ENCODE measurements at places on chromosomes 12 and 14.

DNA sequence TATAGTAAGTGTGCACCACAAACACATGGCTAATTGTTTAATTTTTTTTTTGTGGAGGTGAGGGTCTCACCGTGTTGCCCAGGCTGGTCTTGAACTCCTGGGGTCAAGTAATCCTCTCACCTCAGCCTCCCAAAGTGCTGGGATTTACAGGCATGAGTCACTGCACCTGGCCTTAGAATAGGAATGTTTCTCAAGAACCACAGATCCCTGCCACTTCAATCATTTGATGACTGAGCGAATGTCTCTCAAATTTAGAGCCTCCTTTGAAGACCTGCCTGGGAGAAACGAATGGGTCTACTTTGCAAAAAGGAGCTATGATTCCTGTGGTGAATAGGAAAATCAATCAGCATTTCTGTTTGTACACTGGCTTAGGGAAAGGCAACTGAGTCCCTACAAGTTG, 33.5 kb upstream of the CHST11 start:
- DNase-seq, result no peak

DNA sequence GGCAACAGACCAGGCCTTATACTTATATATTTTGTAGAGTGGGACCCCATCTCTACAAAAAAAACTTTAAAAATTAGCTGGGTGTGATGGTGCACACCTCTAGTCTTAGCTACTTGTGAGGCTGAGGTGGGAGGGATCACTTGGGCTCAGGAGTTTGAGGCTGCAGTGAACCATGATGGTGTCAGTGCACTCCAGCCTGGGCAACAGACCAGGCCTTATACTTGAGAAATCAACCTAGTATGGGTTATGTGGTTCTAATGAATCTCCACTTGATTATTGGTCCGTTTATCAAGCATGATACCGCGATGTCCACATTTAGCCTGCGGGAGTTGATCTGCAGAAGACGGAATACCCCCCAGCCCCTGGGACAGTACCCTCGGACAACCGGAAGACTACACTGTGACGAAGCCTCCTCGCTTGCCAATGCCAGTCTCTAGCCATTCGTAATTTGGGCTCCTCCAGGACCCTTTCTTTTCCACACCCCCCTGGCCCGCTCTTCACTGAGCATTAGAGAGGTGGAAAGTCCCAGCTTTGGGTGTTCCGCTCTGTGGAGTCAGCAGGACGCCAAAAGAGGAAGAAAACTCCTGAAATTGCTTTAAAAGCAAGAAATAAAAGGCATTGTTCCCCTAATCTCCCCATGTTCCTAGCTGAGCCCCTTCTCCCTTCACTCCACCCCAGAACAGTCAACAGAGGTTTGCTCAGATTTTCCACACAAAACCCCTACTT, 19.4 kb downstream of the LTBP2 start:
- no peak for DNase-seq

- no peak for DNase-seq
Measured at GRCh38 chr12:7016958-7017571, 1.2 kb downstream of the LPCAT3 start.

DNA sequence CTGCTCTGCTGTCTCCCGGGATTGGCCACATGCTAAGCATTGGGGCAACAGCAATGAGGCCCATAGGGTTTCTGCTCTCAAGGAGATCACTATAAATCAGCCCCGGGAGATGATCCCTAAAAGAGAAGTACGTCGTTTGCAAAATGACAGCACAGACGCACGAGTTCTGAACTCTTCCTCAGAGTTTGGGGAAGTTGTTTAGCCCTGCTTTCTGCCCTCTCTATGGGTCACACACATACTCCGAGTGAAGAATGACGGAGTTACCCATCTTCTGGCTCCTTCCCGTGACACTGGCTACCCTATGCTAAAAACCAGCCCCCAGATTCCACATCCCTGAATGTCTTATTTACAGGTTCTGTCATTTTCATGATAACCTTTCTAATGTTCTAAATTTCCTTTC, 258.0 kb upstream of the PLEKHG7 start:
- no peak for DNase-seq

- no peak for DNase-seq
Measured at GRCh38 chr14:31244626-31245025, 37.0 kb upstream of the HECTD1 start.

GRCh38 chr14:89900802-89901201, 53.7 kb downstream of the EFCAB11 start:
- DNase-seq, result no peak

DNA sequence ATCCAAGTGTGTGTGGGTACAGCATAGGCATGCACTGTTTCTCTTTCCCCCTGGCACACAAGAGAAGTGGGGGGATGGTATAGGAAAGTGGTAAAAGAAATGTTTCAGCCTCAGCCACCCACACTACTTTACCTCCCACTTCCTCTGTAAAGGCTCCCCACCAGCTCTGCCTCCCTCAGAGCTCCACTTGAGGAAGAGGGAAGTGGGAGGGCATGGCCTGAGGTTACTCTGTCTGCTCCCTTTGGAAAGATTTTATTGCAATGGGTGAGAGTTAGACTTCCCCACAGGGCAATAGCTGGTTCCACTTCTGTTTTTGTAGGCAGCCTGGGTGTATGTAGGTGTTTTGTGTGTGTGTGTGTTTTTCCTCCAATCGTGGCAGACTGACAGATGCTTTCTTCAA, 145.3 kb downstream of the SSPN start:
- DNase-seq, result no peak

GRCh38 chr12:8032242-8033152, at the start of gene FOXJ2:
FOXJ2 (plus strand) TSS chr12:8032716; CDS start chr12:8039833, 7,117 bp downstream.
- peak; percentile 5 for DNase-seq

DNA sequence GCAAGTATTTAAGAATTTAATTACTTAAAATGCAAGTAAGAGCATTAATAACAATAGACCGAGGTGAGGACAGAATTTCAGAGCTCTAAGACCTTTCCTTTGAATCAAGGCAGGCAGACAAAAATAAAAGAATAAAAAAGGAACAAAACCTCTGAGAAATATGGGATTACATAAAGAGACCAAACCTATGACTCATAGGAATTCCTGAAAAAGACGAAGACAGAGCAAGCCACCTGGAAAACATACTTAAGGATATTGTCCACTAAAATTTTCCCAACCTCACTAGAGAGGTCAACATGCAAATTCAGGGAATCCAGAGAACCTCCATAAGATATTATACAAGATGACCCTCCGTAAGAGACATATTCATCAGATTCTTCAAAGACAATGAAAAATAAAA, 325.1 kb downstream of the AEBP2 start:
- peak; percentile 8 for DNase-seq

GRCh38 chr14:104395276-104395675, 184.3 kb upstream of the C14orf180 start:
- DNase-seq, result no peak

- DNase-seq, result peak; percentile 60
Measured at GRCh38 chr12:110896559-110896958, 23.8 kb downstream of the MYL2 start.

GRCh38 chr12:12166751-12167150, 96.0 kb downstream of the BCL2L14 start:
- DNase-seq, result no peak

DNA sequence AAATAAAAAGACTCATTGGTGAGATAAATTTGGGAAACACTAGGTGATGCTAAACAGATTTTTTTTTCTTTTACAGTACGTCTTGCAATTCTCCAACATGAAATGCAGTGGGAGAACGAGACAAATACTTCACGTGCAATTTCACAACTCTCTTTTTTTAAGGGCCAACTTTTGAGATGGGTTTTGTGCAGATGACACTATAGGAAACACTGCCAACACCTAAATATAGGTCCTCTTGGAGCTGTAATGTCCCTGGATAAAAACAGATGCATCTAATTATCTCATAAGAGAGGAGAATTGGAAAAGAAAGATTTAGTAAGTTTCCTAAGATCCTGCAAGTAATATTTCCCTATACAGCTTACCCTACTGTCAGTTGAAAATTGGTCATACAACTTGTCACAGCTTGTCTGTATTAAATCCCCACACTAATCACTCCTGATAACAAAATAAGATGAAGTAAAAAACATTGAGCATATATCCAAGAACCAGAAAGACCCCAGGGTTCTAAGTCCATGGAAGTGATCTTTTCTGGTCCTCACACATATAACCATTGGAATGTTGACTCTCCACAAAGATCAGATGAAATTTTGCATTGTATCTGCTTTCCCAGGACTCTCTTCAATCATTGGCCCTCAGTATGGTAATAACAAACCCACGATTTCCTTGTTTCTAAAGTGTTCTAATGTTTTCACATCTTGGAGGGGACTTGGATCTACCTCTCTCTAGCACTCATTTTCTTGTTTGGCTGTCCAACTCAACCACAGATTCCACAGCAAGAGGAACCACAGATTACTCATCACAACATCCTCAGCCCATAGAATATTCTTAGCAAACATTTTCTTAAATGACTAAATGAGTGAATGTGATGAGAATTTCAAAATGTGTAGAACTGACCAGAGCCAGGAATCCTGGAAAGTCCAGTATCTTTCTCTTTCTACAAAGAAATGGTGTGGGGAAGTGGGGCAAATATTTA, 769.4 kb upstream of the USP15 start:
- DNase-seq, result peak; percentile 27

DNA sequence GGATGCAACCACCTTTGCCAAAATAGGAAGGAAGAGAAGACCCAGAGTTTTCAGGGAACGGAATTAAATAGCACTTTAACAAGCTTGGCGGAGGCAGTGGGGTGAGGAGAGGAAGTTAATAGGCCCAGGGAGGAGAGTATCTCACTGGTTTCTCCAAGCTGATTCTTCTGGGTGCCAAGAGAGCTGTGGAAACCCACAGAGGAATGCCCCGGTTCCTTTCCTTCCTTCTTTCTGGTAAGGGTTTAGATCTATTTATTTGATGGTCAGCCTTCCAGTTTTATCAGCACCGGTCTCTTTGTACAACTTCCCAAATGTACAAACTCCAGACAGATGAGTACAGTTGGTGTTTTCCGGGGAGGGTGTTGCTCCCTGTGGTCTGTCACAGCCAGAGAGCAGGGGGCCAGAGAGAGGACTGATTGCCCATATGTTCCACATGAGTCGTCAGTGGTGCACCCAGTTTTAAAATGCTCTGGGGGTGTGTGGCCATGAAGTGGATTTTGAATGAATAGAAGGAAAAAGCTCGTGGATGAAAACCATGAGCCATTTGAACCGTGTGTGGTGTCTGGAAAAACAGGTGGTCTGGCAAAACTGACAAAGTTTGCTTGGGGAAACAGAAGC, 26.6 kb downstream of the PRKCH start:
- no peak for DNase-seq

- no peak for DNase-seq
Measured at GRCh38 chr14:73168274-73168673, 32.0 kb downstream of the PSEN1 start.

DNA sequence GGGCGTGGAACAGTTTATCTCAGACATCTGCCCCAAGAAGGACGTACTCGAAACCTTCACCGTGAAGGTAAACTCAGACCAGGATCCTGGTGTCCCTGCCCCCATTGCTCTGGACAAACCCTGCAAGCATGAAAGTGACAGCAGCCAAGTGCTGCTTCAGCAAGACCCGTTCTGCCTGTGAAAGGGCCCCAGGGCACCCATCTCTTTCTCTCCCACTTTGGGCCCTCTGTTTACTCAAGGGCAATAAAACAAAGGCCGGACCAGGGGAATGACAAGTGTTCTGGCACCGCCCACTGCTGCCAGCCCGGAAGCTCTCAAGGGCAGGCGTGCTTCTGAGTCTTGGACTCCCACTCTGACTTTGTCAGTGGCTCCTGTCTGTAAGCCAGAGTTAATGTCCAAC, 35.3 kb downstream of the CD9 start:
- no peak for DNase-seq

GRCh38 chr12:126952096-126953007, 1314.6 kb upstream of the TMEM132C start:
- DNase-seq, result no peak

DNA sequence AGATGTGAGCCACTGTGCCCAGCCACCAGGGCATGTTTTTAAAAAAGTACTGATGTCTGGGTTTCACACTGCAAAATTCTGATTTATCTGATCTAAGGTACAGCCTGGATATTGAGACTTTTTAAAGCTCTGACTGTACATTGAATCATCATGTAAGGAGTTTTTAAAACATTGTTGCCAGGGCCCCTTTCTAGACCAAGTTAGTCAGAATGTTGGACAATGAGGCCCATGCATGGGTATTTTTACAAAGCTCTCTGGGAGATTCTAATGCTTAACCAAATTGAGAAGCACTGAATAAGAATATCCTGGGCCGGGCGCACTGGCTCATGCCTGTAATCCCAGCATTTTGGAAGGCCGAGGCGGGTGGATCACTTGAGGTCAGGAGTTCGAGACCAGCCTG, 16.7 kb downstream of the TMEM19 start:
- DNase-seq, result no peak

- peak; percentile 65 for DNase-seq
Measured at GRCh38 chr12:94074980-94075629, 73.3 kb upstream of the PLXNC1 start.

DNA sequence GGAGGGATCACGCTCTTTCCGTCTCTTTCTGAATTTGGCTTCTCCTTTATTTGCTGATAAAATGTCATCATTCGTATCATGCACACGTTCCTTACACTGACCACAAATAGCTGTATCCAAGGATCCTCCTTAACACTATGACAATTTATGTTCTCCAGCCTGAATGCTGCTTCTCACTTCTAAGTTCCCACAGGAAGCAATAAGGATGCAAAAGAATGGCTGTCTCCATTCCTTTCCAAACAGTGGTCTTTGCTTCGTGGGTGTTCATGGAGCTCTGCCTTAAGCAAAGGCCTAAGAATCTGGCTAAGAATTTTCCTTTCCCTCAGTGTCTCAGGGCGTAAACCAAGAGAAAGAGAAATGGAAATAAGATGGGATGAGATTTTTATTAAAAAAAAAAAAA, 200.2 kb downstream of the ITPR2 start:
- no peak for DNase-seq

DNA sequence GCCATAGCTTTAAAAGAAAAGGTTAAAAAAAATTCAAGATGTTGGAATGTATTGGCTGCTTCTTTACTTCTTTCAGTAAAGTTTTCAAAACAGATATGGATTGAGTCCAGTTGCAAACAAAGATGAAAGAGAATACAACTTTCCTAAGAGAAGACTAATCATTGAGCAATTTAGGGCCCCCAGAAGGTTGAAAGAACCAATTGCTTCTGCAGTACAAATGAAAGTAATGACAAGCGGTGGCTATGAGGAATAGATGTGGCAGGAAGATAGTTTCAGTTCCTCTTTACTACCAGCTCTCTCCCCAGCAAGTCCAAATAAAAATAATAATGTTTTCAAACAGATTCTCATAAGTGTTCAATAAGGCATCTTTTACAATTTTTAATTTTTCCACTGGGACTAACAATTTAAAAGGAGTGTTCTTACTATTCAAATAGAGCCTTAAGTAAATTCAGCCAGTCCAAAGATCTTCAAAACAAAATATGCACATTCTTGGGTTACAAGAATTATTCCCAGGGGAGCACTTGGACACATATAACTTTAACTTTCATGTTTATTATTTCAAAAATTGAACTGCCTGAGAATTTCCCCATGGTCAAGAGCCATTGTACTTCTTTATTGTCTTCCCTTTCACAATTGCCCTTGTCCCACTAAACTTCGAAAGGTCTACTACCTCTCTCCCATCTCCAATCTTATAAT, 62.3 kb upstream of the PPP1R12A start:
- no peak for DNase-seq

DNA sequence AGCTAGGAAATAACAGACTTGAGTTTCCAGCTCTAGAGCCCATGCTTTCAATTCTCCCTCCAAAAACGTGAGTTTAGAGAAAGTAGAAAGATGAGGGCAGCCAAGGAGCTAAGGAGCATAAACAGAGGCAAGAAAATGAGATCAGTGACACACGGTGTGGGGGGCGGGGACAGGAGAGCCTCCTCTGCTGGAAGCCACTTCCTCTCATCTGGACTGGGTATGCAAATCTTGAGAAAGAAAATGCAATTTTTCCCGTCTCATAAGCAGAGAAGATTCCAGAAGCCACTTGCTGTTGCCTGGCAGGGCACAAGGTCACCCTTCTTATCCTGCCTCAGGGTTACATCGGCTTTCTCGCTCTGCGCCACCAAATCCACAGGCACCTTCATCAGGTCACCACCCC, 6.0 kb downstream of the OR10P1 start:
- DNase-seq, result no peak
